Stimulated activated CD4-positive, alpha-beta T cell treated with anti-CD3 and anti-CD28 coated beads, Interleukin-15, amount 100 ng/mL, for 1 hour (primary cell): ENCODE measurements at places on chromosomes 6 and 20.

GRCh38 chr6:146355521-146356100, 188.0 kb upstream of the RAB32 start:
- no peak for DNase-seq

DNA sequence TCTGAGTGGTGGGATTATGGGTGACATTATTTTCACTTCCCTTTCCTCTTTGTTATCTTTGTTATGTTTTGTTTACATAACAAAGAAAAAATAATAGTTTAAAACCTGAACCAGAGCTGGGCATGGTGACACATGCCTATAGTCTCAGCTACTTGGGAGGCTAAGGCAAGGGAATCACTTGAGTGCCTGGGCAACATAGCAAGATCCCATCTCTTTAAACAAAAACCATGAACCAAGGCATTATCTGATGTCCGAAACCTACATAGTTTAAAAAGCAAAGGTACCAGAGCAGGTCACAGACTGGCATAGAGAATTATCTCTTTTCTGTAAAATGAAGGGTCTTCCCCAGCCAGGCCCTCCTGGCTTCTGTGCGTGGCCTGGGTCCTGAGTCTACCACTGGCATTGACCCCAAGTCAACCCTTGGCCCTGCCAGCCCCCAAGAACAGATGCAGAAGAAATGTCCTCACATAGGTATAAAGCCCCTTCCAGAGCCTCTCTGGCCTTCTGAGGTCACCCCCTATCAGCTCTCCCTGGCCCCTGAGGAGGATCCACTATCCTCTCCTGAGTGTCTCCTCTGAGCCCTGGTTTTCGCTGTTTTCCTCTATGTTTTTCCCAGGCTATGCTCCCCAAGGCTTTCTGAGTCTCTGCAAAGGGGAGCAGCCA, 81.3 kb downstream of the TRERF1 start:
- DNase-seq: no peak

- no peak for DNase-seq
Measured at GRCh38 chr6:54614499-54615195, 231.9 kb upstream of the FAM83B start.

GRCh38 chr6:170102038-170102437, 188.8 kb downstream of the DLL1 start:
- no peak for DNase-seq

- no peak for DNase-seq
Measured at GRCh38 chr6:10968776-10969175, 75.3 kb downstream of the ELOVL2 start.
